SW480 (cell line): ENCODE measurements at places on chromosomes 3 and 15.

DNA sequence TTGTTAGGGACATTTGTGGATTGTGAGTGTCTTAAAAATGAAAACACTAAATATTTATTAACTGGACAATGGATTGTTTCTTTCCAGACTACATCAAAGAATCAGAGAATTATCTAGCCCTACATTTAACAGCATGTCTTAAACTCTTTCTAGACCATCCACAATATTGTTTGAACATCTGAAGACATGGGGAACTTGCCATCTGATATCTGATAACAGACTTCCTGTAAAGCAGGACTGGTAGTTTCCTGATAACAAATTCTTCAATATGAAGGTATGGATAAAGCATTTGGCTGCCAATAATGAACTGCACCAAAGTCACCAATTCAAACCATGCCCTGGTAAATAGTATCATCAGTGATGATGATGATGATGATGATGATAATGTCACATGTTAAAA is 26.2 kb upstream of the HACD2 start:
- no peak for DNase-seq

GRCh38 chr3:151101270-151101969 is 16.0 kb downstream of the MED12L start:
- DNase-seq, result no peak

DNA sequence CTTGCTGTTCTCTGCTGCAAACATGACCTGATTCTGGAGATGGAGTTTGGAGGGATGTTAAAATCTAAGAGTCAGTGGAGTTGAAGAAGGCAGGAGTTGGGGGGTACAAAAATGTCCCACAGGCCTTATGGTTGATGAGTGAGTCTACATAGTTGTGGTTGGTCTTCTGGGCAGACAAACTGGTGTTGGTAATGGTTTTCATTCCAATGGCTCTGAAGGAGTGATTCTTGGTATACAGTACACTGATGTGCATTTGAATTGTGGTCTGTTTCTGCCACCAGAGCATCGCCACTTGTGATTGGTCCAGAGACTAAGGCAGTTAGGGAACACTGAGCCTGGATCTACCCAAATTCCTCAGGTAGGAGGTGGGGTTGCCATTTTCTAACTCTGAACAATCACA is 514.1 kb upstream of the CFAP20DC start:
- no peak for DNase-seq

- no peak for DNase-seq
Observed at GRCh38 chr3:111954228-111954990, 24.4 kb upstream of the ABHD10 start.

GRCh38 chr3:82002986-82003642 is 241.7 kb upstream of the GBE1 start:
- no peak for DNase-seq

GRCh38 chr3:3799173-3800079 is at the start of gene LRRN1:
LRRN1 (plus strand) TSS chr3:3799431; CDS start chr3:3844642, 45,211 bp downstream.
- DNase-seq, result peak; percentile 43

DNA sequence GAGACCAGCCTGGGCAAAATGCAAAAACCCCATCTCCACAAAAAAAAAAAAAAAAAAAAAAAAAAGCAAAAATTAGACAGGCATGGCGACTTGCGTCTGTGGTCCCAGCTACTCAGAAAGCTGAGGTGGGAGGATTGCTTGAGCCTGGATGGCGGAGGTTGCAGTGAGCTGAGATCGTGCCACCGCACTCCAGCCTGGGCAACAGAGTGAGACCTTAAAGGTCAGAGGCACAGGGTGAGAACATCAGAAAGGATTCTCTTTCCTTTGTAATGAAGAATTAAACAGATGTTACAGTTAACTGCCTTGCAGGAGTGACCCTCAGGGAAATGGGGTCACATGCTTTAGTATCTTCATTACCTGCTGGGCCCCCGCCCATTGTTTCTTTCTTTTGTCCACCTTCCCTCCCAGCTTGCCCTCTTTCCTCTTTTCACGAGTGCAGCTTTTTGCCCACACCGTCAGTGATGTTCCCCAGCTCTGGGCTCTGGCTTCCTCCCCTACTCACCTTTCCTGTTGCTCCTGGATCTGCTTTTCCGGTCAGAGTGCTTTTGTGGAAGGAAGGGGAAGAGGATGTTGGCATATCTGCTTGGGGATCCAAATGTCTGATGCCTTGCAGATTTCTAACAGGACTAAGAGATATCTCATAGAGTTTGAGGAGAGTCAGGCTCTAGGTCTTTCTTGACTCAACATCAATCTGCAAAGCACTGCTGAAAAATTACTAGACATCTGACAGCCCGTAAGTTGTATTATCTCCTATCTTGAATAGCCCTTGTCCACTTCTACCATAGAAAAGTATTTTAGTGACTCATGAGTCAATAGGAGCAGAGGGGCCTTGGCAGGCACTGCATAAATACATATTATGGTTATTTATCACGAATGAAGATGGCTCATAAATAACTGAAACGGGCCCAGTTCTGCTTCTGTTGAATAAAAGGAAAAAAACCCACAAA is 35.6 kb upstream of the NDUFB4 start:
- no peak for DNase-seq

- DNase-seq, result no peak
Observed at GRCh38 chr3:88369337-88369736, 219.6 kb downstream of the C3orf38 start.

- no peak for DNase-seq
Observed at GRCh38 chr3:143215059-143215458, 95.5 kb downstream of the CHST2 start.

DNA sequence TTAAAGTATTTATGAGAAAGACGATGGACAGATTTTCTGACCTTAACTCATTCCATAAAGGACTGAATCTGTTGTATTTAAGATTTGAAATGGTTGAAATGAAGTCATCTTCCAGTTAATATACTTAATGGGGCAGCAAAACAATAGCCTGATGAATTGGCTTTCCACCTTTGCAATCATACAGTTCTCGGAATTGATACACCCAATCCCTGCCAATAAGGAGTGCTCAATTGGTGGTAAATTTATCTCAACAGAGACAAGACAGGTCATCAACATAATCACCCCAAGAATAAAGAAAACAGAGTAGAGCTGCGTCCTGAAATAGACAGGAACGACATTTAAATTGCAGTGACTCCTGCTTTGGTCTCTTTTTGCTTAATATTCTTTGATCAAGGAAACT is 11.2 kb downstream of the ANXA2 start:
- peak; percentile 0 for DNase-seq

DNA sequence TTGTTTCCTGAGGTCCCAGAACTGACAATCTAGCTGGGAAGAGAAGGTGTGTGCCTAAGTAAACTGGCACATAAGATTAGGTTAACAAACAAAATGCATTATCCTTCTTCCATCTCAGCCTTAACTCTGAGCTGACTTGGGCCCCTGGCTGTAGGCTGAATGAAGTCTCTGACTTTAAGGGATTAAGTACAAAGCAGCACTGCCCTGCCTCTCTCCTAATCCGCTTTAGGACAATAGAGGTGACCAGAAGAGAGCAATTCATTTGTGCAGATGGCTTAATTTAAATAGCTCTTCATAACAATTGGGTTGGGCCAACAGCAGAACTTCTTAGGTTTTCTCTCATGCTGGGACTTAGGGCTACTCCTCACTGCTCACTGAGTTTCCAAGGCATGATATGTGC is 181.6 kb upstream of the SOX14 start:
- no peak for DNase-seq
